ENCODE measurements at places on chromosomes 3 and 15.

DNA sequence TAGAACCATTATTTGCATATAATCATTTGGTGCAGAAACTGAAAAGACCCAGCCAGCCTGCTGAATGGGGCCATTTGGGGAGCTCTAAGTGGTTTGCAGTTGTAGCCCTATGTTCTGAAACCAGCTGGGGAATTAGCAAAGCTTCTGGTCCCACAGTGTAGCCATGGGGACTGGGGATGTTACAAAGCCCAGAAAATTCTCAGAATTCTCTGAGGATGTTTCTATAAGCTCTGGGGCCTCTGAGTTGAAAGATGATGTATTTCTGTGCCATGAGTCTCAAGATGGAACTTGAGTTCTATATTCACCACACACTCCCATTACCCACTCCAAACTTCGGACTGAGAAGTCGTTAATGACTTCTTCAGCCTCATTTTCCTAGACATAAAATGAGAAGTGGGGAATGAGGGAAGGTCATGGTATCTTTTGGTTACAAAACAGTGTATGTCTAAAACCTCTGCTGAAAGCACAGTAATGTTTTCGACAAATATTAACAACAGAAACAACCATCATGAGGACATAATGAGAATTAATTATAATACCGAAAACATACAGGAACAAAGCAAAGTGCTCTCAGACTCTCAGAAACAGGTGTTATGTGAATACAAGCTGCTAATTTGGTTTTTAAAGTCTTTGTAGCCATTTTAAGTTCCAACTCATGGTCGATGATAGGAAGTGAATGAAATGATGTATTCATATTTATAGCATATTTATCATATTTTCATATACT, 89.4 kb downstream of the RFTN1 start:
- DNase-seq: no peak

GRCh38 chr3:31533169-31534064, 692 bp downstream of the STT3B start:
- DNase-seq: peak; percentile 26

- DNase-seq: no peak
Measured at GRCh38 chr3:30511524-30512251, 94.7 kb upstream of the TGFBR2 start.

DNA sequence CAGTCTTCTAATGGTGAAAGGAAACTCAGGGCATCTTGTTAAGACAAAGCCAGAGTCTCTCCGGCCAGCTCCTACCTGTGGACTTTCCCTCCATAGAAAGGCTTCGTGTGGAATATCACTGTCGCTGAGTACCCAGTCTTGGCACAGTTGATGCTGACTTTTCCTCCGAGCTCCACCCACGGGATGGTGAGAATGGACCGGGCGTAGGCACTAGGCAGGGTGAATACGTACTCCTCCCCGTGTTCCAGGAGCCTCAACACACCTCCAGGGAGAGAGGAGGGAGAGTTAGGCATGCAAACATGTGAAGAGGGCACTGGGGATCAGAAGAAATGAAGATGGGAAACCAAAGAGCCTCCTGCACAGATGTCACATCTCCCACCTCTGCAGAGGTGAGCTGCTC, 138.0 kb downstream of the STT3B start:
- no peak for DNase-seq
